ENCODE measurements at places on chromosomes 5 and 9. TPM values are rescaled to one million over a fixed set of nuclear protein-coding genes. Genes with fewer than 3 reads are reported as not detected.

- DNase-seq = no peak
Measured at GRCh38 chr9:120983259-120983837, 56.8 kb upstream of the TRAF1 start.

DNA sequence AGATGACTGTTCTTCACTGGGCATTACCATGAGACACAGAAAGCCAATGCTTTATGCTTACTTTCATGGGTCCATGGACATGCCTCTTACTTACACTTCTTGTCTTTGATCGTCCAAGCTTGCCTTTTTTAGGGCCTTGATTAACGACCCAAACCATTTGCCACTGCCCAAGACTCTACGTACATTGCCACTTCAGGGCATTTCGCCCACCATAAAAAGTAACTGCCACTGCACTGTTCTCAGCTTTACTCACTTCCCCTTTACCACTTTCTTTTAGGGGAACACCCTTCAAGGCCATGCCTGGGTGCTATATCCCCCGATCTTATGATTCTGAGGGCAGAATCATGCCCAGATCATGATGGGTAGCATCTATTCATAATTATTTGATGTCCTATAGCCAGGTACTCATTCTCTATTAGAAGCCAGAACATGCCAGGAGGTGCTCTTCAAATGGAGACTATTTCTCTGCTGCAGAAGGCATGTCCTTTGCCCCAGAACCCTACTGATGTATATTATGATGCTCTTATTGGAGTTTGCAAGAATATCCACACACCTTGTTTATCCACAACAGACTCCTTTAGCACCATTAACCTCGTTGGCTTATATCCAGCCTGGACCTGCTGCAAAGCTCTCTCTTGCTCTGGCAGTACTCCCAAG, 64.1 kb upstream of the RAD23B start:
- DNase-seq = no peak

DNA sequence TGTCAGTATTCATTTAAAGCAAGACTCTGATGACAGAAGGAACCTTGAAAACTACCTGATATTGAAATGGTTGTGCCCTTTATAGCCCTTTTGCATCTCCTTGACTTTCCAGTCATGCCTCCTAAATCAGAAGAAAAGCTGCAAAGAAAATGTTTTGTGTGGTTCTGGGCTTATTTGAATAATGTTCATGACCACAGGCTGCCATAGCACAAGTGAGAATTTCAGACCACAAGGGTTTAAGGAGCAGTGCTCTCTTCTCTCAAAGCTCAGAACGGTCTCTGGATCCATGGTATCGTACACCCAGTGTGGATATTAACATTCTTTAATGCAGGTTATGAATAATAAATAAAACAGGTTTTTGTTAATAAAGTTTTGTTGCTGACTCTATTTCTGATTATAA, 54.2 kb downstream of the GPR107 start:
- no peak for DNase-seq

DNA sequence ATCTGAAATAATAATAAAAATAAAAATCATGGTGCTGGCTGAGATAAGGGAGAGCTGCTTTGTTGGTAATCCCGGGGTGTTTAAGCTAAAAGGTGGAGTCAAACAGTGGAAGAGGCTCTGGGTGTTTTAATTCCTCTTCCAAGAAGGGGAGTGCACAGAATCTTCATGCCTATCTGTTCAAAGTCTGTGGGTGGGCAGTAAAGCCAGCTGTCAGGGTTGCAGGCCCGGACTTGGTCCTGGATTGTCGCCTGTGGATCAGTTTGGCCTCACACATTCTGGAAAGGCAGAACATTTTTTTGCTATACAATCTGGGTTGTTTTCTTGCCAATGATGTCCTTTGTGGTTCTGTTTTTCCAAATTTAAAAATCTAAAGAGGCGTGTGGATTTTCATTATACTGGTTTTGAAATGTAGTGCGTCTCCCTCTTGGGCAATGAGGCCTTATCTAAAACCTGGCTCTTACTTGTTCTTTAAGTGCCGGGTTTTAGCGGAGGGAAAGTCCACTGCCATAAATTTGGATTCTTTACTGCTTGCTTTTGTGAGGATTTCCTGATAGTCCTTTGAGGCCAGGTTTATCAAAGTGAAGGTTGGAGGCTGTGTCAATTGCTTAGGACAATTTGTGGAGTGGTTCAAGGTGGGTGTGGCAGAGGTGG, 5.8 kb downstream of the ANKDD1B start:
- DNase-seq = no peak

GRCh38 chr5:41526699-41527098, 16.3 kb upstream of the PLCXD3 start:
- DNase-seq = no peak

DNA sequence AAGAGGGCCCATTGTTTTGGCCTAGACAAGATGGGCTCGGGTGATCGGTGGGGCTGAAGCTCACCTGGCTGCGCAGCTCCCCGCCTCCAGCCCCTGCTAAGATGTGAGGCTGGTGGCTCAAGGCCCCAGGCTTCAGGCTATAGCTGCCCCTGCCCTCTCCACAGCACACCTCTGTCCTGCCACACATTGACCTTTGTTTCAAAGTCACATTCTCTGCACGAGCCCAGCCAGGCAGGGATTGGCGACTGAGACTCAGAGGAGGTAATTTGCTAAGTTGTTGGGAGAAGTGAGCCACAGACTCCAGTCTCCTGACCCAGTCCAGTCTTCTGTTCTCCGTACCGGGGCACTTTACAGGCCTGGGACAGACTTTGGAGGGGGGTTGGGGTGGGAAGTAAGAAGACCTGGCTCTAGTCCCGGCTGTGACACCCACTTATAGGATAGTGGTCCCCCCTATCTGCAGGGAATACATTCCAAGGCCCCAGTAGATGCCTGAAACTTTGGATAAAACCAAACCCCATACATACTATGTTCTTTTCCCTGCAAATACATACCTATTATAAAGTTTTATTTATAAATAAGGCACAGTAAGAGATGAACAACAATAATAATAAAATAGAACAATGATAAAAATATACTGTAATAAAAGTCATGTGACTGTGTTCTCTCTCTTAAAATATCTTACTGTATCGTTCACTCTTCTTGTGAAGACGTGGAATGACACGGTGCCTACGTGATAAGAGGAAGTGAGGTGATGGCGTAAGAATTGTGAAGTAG, 13.3 kb downstream of the PDGFRB start:
- DNase-seq = no peak

- no peak for DNase-seq
Measured at GRCh38 chr5:110354311-110354710, 372.2 kb downstream of the TMEM232 start.

DNA sequence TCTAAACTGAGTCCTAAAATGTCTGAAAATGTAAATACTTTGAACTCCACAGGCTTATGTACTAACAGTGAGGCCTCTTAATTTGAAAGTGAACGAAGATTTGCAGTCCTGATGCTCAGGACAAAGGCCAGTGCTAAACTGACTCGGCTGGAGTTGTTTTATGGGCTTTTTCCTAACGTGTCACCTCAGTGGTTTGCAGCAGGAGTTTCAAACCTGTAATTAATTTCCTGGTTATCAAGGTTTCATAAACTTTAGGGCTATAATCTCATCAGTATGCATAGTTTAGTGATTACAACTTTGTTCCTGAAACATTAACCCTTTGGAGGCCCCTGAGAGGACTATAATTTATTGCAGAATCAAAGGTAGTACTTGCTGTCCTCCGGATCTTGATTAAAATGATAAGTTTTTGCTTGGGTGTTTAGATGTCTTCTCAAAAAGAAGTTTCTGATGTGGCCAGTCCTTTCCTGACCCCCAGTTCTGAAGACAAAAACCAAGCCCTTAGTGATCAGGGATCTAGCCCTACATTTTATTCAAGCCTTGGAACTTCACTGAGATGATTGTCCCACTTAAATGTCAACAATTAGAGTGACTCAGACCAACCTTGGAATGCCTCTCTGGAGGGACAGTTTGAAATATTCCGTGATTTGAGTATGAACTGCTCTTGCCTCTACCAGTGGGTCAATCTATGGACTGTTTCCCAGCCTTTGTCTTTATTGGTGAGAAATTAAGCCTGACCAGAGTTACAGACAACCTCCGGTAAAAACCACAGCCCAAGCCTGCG, 11.1 kb upstream of the S100Z start:
- no peak for DNase-seq

DNA sequence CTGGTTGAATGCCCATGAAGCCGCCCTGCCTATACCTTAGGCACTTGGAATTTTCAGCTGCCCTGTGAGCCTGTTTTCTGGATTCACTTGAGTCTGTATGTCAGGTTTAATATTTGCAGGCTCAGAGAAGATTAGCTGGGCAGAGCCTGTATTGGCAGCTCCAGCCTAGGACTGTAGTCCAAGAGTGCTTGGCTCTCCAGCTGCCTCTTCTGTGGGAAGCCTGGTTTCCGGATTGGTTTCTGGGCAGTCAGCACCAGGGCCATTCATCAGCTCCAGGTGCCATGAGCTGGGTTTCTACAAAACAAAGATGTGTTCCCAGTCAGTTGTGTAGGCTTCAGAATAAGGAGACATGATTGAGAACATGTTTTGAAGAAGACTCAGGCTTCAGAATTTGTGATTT, 90.1 kb downstream of the ARHGAP26 start:
- peak; percentile 60 for DNase-seq

GRCh38 chr5:76180814-76181805, 97.9 kb downstream of the SV2C start:
- no peak for DNase-seq

DNA sequence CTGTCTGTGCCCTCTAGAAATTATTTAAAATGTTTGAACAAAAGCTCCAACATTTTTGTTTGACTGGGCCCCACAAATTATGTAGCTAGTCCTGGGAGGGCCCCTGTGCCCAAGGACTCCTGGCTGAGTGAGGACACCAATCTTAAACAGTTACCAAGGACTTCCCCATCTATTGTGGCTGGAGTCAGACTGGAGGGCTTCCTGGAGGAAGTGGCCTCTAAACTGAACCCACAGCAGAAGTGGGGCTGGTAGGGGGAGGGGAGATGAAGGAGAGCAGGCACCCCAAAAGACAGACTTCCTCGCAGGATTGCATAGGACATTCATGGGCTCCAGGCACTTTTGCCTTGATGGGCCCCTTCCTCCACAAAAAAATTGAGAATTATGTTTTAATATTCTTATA, 8.1 kb downstream of the ADAMTS13 start:
- DNase-seq = no peak

GRCh38 chr5:79561525-79561893, 47.6 kb upstream of the HOMER1 start:
- DNase-seq = no peak

DNA sequence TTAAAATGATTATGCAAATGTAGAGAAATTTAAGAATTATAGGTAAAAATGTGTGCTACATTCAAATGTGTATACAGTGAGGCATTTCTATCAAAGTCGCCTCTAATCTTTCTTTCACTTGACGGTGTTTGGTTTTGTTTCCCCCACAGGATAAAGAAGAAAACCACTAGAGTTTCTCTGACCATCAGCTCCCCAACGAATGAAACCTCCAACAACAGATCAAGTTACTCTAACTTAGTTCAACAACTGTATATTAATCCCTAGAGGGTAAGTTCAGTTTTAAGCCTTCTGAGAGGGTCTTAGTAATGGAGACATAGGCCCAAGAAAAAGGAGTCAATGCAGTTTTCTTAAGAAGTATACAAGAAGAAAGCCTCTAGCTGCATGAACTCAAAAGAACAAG, 11.5 kb upstream of the MYOT start:
- no peak for DNase-seq

DNA sequence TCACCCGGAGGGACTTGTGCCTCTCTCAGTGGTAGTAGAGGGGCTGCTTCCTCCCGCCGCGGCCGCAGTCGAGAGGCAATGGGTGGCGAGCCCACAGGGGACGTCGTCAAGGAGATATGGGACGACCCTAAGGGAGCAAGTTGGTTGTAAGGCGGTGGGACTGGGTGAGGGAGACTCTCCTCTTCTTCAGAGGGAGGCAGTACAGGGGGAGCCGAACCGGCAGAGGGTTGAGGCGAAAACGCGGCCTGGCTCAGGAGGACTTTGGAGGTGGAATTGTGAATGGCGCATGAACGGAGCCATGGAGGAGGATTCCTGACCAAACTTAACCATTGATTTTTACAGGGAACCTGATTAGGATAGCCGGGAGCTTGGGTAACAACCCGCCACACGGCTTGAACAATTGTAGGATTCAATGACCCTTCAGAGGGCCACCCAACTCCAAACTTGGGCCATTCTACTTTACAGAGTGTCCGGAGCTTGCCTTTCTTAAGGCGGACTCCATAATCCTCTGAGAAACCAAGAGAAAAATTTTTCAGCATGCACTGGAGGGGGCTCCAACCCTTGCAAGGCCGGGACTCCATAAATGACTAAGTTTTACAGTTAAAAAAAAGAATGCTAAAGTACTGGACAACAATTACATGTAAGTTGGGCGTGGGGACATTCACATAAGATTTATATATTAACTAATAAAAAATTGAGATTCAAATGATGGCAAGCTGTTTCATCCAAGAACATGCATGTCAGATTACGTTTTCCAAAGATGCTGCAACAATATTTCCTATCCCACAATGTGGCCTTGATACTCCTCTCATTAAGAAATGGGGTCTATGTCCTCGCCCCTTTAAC, 19.4 kb upstream of the RHOBTB3 start:
- DNase-seq = no peak

GRCh38 chr9:4422495-4422894, 67.8 kb upstream of the SLC1A1 start:
- no peak for DNase-seq

GRCh38 chr5:52607227-52607824, 180.4 kb upstream of the ITGA1 start:
- DNase-seq = no peak

DNA sequence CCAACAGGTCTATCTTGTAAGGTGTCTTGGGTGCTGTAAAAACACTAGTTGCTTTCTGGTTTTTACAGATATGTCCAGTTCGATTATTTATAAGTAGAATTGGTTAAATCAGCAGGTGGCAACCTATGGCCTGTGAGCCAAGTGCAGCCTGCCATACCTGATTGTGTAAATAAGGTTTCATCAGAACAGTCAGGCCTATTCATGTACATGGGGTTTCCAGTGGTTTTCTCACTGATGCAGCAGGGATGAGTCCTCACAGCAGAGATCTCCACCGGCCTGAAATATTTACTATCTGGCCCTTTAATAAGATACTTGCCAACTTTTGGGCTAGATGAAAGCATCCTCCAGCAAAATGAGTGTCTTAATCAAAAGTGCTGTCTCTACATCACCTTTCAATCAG, 132.9 kb upstream of the ICE1 start:
- no peak for DNase-seq

- peak; percentile 60 for DNase-seq
Measured at GRCh38 chr5:15501091-15501791, 1.3 kb downstream of the FBXL7 start.

Gene ITK
- 0.99 TPM for total RNA-seq

Gene FGF1
- total RNA-seq = 43.6 TPM

Gene JAK2
- total RNA-seq = 21.5 TPM

Gene ELL2
- total RNA-seq = 23.4 TPM

Gene CDO1
- total RNA-seq = 5.4 TPM

Gene CDC37L1
- total RNA-seq = 35.3 TPM

Gene PCA3
- total RNA-seq = not detected

Gene PCDHGC4
- total RNA-seq = 2.5 TPM

Gene NCS1
- total RNA-seq = 4.1 TPM
